ENCODE measurements at places on chromosomes 2 and 18.

DNA sequence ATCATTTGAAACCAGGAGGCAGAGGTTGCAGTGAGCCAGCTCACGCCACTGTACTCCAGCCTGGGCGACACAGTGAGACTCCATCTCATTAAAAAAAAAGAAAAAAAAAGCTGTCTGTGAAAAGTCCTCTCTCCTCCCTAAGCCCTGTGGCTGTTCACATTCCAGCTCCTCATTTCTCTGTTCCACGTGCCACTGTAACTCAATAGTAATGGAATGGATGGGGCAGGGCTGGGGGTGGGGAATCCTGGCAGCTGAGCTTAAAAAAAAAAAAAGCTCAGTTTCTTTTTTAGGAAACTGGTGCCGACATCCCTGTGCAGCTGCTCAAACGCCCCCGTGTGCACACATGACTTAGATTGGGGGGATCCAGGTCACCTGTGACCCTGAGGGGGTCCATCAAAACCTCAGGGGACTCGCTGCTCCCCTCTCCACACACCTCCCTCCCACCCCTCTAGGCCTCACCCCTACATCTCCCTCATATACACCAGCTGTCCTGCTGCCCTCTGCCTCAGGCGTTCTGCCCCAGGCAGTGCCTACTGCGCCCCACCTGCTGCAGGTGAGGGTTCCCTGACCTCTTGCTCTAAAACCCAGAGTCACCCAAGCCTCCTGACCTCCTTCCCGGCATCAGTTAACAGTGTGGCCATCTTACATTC is 255.4 kb downstream of the AGAP1 start:
- DNase-seq = no peak

DNA sequence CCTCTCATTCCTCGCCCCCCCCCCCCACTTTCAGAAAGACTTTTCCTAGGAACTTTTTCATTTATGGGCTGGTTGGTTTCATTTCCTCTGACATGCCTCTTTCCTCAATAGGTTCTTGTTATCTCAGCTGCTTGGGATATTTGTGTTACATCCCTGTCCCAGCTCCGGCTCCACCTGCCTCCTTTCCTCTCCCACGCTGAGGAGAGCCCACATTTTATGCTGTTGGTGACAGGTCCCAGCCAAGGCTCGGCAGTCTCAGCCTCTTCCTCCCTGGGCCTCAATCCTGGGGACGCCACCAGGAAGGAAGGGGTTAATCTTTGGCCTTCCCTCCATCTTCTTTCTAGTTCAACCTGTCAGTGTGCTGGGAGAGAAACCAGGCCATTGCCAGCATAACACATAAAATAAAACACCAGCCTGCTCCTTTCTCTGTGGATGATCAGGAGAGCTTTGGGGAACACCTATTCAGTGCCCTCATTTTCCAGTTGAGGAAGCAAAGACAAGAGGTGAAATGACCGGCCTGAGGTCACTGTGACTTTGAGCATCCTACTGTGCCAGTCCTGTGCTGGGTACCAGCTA is 216.9 kb upstream of the TNP1 start:
- DNase-seq = no peak

GRCh38 chr2:173008786-173009185 is 66.9 kb upstream of the MAP3K20 start:
- no peak for DNase-seq

DNA sequence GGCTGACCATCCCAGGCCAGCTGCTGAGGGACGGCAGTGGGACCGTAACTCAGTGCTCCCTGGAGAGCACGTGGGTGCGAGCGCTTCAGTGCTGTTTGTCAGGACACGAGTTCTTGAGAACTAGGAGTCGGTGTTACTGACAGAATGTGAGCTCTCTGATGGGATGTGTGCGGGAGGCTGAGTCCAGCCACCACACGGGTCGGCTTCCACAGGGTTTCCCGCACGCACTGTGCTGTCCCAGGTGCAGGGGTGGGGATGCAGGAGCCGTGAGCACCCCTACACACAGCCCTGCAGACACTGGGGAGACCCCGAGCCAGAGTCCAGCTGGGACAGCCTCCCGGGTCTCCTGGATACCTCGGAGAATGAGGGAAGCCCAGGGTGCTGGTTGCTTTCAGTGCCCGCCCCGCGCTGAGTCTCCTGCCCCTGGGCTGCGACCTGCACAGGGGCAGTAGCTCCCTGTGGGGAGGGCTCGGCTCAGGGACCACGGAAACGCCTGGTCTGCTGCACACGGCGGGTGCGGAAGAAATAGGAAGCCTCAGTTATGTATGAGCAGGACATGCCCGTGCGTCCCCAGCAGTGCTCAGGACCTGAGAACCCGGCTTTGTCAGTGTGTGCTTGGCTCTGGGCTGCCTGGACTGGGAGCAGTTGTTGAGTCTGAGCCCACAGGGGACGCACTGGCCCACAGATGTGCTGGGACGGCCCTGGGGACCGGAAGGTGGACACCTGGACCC is 71.2 kb downstream of the KCNG2 start:
- DNase-seq = no peak

DNA sequence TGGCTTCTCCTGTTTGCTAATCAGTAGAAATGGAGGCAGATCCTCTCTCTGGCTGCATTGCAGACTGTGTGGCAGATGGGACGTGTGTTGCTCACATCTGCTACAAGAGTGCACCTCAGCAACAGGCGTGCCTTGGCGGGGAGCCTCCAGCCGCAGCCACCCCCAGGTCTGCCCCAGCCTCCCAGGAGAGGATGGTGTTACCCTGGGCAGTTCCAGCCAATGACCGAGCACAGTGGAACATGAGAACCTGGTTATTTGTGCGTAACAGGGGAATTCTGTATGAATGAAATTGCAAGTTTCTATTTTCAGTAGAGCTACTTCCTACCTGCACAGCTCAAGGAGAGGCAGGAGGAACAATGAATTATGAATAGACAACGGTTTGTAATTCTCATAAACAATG is 130.6 kb upstream of the CBLN2 start:
- DNase-seq = no peak

GRCh38 chr2:61177727-61178549 is 15.9 kb downstream of the C2orf74 start:
- DNase-seq = no peak

DNA sequence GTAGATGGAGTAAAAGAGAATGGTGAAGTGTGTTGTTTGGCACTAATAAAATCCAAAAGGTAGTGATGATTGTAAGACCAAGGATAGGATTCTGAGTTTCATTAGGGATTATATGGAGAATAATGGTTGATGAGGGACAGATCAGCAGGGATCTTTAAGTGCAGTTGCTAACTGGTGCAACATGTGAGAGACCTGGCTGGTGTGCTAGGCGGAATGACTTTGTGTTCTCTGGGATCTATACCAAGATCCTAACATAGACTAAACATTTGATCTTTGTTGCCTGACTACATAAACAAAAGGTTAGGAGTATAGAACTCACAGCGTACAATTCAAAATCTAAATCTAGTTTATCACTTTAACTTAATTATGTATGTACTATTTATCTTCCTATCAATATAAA is 135.4 kb downstream of the PTRHD1 start:
- no peak for DNase-seq

DNA sequence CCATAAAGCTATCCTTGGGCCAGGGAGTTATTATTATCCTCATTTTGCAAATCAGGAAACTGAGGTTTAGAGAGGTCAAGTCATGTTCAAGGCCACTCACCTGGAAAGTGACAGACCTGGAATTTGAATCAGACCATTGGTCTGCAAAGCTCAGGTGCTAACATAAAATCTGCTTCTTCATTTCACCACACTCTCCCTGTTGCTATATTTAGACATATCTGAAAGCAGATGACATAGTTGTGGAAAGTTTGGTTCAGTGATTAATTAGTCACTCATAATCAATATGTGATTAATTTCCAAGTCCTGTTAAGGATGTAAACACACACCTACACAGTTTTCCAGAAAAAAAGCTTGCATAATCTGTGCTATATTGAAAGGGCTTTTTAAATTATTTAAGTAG is 57.4 kb downstream of the LINC00305 start:
- no peak for DNase-seq

GRCh38 chr2:236512902-236513435 is 56.7 kb upstream of the ACKR3 start:
- DNase-seq = peak; percentile 22

DNA sequence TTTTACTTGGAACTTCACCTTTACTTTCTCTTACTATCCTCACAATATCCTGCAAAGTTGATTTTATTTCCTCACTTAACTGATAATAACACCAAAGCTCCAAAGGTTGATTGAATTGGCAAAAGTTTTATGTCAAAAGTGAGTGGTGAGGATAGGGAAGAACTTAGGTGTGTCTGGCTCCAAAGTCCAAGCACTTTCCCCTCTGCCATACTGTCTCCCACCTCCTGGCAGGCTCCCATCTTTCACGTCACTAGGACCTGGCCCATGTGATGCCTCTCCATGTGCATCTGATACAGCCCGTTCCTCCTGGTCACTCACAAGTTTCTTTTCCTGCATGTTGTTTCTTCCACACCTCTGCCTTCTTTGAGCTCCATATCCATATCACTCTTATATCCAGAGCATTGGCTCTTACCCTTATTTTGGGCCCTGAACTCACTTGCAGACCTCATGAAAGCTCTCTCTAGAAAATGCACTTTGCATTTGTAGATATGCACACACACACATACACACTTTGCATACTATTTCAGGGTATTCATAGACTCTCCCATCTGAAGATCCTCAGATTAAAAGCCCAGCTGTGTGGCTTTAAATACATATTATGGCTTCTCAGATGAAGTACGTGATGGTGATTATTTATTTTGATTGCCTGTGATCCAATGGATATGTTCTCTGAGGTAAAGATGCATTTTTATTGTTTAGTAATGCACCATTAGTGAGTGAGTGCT is 12.3 kb downstream of the MEP1B start:
- DNase-seq = no peak

DNA sequence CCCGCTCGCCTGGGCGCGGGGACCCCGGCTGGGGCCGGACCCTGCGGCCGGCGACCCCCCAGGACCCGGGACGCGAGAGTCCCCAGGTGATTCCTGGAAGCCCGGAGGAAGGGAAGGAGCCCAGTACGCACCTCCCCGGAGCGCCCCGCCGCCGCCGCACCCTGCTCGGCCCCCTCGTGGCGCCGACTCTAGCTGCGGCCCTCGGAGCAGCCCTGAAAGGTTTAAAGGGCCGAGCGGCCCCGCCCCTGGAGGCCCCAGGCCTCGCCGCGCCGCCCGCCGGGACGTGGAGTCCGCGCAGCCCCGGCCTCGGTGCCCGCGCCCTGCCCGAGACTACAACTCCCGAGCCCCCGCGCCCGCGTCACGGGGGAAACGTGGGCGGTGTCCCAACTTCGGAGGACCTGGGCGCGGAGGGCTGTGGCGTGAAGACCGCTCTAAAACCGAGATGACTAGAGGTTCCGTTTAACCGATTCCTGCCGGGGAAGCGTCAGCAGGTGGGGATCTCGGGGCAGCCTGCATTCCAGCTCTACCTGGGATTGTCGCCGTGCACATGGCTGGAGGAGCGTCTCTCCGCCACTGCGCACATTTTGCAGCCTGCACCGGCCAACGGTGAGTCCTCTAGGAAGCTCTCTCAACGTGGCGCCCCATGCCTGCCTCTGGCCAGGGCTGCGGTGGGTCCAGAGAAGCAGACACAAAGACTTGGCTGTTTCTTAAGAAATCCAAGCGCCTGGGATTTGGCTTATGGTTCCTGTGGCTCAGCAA is at the start of gene TMEM150A:
TSS of gene TMEM150A (minus strand) at position 223 of the 759 bp plus-strand sequence. CDS start 750 bp downstream, outside the sequence.
- peak; percentile 68 for DNase-seq

DNA sequence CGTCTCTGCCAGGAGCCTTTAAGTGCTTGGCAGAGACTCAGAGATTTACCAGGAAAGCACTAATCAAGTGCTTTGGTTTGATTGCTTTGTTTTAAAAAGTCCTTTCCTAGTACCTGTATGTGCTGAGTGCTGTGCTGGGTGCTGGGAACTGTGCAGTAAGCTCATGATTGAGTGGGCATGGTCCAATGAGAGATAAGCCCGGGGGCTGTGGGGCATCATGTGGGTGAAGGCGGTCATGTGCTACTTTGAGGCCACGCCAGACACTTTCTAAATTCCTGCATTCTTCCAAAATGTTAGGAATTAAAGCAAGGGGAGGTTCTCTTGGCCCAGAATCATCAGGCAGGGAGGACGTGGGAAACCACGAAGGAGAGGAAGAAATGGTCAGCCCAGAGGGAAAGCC is 109.0 kb downstream of the ACAA2 start:
- no peak for DNase-seq

GRCh38 chr2:238513346-238513745 is 86.6 kb downstream of the ASB1 start:
- peak; percentile 42 for DNase-seq

GRCh38 chr2:10331702-10332401 is 29.1 kb downstream of the HPCAL1 start:
- no peak for DNase-seq

- DNase-seq = no peak
These were observed 1256.2 kb upstream of the CRIM1 start for GRCh38 chr2:35099342-35099741.

DNA sequence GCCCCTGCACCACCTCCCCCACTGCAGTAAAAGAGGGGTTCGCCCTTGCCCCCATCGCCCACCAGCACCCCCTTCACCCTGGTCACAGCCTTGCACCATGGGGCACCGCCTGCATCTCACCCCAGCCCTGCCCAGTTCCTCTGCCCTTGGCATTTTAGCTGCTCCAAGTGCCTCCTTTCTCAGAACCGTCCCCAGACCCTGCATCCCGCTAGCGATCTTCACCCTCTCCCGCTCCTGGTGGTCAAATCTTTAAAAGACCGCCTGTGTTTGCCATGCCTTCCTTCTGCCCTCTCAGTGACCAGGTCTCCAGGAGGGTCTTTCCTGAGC is 114.7 kb upstream of the OTOS start:
- no peak for DNase-seq

DNA sequence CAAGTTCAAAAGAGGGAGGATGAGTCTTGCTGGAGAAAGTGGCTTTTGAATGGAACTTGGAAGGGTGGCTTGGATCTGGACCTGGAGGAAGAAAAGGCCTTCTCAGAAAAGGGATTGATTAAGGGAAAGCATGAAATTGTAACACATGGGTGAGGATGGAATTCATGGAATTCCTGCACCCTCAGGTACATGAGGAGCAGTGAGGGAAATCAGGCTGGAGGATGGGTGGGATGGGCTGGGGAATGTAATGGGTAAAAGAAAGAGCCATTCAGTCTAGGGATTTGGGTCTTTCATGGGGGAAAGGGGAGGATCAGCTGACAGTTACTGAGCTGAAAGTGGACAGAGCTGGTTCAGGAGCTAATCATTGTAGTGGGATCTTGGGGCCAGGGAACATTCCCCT is 51.2 kb upstream of the HAAO start:
- no peak for DNase-seq

Measured in HCT116 (cell line).